Stimulated activated CD4-positive, alpha-beta T cell treated with anti-CD3 and anti-CD28 coated beads, TNF-alpha, amount 100 ng/mL, for 48 hours (primary cell): ENCODE measurements at places on chromosomes 13 and 19.
A peak's percentile ranks its signal among the peaks of the same experiment; 100 is the strongest.

GRCh38 chr13:72208112-72208645, 341.2 kb upstream of the DACH1 start:
- no peak for DNase-seq

DNA sequence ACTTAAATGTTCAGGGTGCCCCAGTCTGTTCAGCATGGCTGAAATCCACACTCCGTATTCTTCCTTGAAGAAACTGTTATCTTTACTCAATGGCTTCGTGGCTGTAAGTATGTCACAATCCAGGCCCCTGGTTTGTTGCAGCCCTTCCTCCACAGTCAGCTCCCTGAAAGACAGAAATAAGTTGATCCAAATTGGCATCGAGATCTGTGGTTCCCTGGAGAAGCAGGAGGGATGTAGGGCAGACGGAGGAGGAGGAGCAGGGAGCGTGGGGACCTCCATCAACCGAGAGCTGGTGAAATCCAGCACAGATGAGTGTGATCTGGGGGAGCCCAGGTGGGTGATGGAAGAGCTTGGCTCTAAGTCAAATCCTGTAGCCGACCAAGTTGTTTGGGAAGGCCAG, 304 bp downstream of the TSPAN16 start:
- no peak for DNase-seq

GRCh38 chr13:79973533-79973963, 367.4 kb downstream of the SPRY2 start:
- DNase-seq = no peak

- peak; percentile 27 for DNase-seq
These were observed 1.4 kb upstream of the QTRT1 start for GRCh38 chr19:10699650-10700335.

- DNase-seq = no peak
These were observed 96.1 kb upstream of the SPATA13 start for GRCh38 chr13:24064371-24064770.

GRCh38 chr13:40061466-40062450, 406.3 kb downstream of the COG6 start:
- no peak for DNase-seq

- DNase-seq = no peak
These were observed 80.3 kb downstream of the GJA3 start for GRCh38 chr13:20080377-20081164.

- DNase-seq = no peak
These were observed 152.1 kb downstream of the POSTN start for GRCh38 chr13:37446503-37446902.

- DNase-seq = no peak
These were observed 113.7 kb downstream of the OLFM4 start for GRCh38 chr13:53142306-53142705.

GRCh38 chr13:27770809-27771208, 21.5 kb upstream of the GSX1 start:
- no peak for DNase-seq

GRCh38 chr13:51000571-51001260, 91.1 kb downstream of the RNASEH2B start:
- DNase-seq = no peak

DNA sequence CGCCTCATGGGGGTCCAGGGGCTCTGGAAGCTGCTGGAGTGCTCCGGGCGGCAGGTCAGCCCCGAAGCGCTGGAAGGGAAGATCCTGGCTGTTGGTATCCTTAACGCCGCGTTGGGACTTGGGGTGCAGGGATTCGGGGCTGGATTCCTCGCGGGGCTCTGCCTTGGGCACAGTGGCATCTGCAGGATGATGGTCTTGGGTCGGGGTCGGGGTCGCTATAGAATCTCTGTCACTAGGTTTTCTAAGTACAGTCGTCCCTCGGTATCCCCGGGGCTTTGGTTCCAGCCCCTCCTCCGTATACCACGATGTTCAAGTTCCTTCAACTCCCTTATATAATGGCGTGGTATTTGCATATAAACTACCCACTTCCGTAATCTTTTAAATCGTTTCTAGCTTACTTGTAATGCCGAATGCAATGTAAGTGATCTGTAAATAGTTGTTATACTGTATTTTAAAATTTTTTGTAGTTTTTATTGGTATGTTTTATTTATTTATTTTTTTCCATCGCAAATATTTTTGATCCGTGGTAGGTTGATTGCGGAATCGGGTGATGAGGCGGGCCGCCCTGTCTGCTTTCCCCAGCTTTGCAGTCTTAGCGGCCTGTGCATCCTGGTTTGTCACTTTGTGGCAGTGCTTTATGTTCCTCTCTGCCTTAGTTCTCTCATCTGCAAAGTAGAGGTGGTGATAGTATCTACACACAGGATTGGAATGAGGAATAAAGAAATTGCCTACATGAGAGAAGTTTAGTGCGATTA, 606 bp downstream of the ERCC5 start:
- no peak for DNase-seq

GRCh38 chr13:97921176-97921816, 32.2 kb upstream of the IPO5 start:
- no peak for DNase-seq

- no peak for DNase-seq
These were observed 1.1 kb upstream of the ZNF444 start for GRCh38 chr19:56139847-56140582.

GRCh38 chr13:75583091-75583490, 33.5 kb downstream of the UCHL3 start:
- DNase-seq = no peak

GRCh38 chr13:21234526-21234925, 58.1 kb downstream of the MRPL57 start:
- no peak for DNase-seq

DNA sequence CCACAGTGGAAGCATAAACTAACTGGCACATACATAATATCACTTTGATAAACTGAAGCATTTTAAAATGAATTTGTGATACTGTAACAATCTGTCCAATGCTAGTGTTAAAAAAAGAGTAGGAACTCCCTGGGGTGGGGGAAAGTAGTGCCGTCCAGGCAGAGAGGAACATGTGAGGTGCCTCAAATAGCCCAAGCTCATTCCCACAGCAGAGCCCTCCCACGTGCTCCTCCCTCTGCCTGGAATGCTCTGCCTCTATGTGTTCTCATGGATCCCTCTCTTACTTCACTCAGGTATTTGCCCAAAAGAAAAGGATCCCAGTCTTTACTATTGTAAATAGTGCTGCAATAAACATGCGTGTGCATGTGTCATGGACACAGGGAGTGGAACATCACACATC, 188.1 kb downstream of the NHLRC3 start:
- no peak for DNase-seq

- DNase-seq = no peak
These were observed 24.1 kb downstream of the MICU2 start for GRCh38 chr13:21579754-21580316.

DNA sequence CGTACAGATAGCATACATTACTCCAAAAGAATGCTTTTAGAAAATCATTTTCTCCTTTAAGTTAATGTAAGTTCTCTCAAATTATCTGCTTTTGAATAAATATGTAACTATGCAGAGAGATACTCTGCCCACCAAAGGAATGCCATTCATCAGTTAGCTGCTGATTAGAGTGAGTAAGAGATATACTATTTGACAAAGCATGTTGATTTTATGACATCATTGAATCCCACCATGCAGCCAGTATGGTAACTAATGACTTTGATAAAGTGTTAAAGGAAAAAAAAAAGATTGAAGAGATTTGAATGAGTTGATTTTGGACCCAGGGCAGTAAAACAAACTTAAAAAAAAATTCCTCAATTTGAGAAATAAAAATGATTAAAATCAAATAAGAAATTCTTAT, 521.5 kb downstream of the SLITRK6 start:
- no peak for DNase-seq

- DNase-seq = no peak
These were observed 223.6 kb downstream of the GPC6 start for GRCh38 chr13:93450191-93450621.

- no peak for DNase-seq
These were observed 109.0 kb downstream of the LHFPL6 start for GRCh38 chr13:39494006-39494405.

GRCh38 chr13:113509989-113510388, 19.5 kb upstream of the DCUN1D2 start:
- no peak for DNase-seq

- peak; percentile 87 for DNase-seq
These were observed 441 bp upstream of the ZFP28 start for GRCh38 chr19:56538254-56538760.

DNA sequence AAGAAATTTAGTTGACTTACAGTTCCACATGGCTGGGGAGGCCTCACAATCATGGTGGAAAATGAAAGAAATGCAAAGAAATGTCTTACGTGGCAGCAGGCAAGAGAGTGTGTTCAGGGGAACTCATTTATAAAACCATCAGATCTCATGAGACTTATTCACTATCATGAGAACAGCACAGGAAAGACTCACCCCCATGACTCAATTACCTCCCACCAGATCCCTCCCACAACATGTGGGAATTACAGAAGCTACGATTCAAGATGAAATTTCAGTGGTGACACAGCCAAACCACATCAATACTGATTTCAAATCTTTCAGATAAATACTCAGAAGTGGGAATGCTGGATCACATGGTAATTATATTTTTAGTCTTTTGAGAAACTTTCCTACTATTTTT, 1357.9 kb downstream of the SLITRK5 start:
- no peak for DNase-seq

GRCh38 chr13:59424661-59425060, 739.1 kb downstream of the DIAPH3 start:
- DNase-seq = no peak

DNA sequence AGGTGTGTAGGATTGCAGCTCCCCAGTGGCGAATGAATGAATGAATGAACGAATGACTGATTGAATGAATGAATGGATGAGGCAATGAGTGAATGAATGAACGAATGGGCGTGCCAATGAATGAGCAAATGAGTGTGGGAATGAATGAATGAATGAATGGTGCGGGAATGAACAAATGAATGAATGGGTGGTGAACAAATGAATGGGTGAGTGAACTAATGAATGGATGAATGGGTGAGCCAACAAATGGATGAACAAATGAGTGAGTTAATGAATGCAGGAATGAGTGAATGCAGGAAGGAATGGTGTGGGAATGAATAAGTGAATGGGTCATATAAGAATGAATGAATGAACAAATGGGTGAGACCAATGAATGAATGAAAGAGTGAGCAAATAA, 14.7 kb downstream of the ANKRD24 start:
- DNase-seq = no peak

- peak; percentile 82 for DNase-seq
These were observed 15.0 kb upstream of the PGLS start for GRCh38 chr19:17496337-17496997.

DNA sequence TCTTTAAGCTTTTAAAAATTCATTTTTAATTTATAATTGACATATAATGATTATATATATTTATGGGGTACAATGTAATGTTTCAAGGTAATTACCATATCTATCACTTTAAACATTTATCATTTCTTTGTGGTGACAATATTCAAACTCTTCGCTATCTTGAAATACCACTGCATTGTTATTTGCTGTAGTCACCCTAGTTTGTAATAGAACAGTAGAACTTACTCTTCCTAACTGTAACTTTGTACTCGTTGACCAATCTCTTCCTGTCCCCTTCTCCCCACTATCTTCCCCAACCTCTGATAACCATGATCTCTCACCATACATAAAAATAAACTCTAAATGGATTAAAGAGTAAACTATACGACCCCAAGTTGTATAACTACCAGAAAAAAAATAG, 20.4 kb downstream of the COG6 start:
- DNase-seq = no peak

DNA sequence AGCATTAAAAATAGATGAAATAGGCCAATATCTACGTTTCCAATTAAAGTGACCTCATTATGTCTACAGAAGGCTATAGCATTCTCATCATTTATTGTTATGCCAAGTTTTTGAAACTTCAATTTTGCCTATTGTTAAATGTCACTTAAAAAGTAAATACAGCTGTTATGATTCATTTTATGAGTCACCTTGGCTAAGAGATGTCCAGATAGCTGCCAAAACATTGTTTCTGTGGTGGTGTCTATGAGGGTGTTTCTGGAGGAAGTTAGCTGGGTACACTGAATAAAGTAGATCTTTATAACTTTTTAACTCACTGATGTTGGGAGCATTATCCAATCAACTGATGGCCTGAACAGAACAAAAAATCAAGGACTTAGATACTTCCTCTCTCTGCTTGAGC, 1209.7 kb upstream of the PCDH9 start:
- no peak for DNase-seq

DNA sequence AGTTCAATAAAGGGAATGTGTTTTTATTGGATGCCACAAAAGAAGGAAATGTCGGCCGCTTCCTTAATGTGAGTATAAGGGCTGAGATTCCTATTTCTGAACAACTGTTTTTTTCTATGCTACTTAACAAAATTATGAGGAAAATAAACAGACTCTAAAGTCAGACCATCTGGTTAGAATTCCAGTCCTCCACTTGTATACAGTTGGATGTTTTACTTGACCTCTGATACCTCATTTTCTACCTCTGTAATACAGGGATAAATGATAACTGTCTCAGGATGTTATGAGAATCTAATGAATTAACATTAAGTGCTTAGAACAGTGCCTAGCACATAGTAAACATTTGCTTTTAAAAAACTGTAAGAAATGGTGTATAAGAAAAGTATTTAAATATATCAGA, 7.2 kb upstream of the PHF11 start:
- DNase-seq = no peak

DNA sequence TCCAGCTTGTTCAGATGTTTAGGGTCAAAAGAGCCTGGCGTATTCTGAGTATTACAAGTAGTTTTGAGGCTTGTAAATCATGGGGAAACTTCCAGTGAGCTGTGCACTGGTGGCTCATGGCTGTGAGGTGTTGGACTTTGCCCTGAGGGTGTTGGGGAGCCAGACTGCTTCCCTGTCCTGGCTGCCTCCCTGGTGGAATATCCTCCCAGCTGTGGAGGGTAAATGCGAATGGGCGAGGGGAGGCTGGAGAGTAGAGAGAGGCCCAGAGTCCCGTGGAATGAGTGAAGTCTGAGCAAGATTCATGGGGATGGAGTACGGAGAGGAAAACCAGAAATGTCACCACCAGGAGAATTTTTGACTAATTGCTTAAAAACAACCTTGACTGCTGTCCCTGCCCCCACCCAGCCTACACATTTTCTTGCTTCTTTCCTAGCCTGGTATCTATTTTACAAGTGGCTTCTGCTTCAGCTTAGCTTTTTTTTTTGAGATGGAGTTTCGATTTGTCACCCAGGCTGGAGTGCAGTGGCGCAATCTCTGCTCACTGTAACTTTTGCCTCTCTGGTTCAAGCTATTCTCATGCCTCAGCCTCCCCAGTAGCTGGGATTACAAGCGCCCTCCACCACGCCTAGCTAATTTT, 3.7 kb downstream of the SNRPA start:
- DNase-seq = peak; percentile 61
